ENCODE measurements at places on chromosomes 5 and 9. TPM values are rescaled to one million over a fixed set of nuclear protein-coding genes. Genes with fewer than 3 reads are reported as not detected.
A peak's percentile ranks its signal among the peaks of the same experiment; 100 is the strongest.

- no peak for DNase-seq
Observed at GRCh38 chr9:137516144-137516917, 33.9 kb downstream of the PNPLA7 start.

- DNase-seq: no peak
Observed at GRCh38 chr5:141383345-141383744, 803 bp downstream of the PCDHGA7 start.

- no peak for DNase-seq
Observed at GRCh38 chr5:141234109-141234667, 11.0 kb upstream of the PCDHB15 start.

- DNase-seq: peak; percentile 85
Observed at GRCh38 chr9:136545965-136546696, at the start of gene NOTCH1. Gene NOTCH1, minus strand, starts transcription at chr9:136546048. Its CDS starts 262 bp downstream, at chr9:136545786.

Gene RALGPS1
- total RNA-seq: 85.4 TPM

Gene PROB1
- total RNA-seq: 6.6 TPM

DNA sequence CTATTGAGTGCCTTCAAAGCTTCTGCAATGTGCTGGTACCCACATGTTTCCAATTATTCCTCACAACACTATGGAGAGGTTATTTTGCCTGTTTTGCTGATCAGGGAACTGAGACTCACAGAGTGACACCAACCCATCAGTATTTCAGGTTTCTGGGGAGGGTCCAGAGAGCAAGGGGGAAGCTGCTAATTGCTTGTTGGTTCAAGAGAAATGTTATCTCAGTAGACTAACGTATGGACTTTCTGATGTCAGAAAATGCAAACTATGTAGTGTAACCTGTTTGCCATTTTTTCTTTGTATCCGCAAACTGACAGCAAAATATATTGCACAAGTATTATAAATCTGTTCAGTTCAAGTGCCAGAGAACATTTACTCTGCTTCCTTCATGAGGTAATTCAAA lies 108.3 kb upstream of the MSX2 start:
- no peak for DNase-seq

DNA sequence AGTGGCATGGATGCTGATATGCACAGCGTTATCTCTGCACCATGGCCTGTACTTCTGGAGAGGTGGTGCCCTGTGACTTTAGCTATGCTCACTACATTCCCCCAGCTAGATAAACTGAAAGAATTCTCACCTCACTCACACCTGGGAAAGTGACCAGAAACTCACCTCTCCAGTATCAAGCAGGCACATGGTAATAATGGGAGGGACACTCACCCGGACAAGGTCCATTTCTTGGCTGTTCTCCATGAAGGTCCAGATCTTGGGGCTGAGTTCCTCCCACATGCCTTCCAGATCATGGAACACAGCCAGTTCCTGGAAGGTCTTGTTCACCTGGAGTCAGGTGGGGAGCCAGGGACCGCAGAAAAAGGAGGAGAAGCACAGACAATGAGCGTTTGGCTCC lies 72.8 kb downstream of the NIPSNAP3B start:
- no peak for DNase-seq

DNA sequence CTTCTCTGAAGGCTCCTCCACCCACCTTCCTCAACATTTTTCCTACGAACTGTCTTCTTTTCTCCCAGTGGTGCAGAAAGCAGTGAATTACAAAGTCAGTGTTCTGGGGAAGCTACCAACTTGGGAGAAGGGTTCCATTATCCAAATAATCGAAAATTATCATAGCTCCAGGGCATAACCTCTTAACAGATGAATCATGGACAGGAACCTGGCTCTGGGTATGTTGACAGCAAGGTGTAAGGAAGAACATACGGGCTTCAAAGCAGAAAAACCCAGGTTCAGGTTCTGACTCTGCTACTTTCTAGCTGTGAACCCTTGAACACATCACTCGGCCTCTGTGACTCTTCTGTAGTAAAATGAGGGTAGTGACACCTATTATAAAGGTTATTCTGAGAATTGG lies 351.3 kb downstream of the ENC1 start:
- DNase-seq: no peak

DNA sequence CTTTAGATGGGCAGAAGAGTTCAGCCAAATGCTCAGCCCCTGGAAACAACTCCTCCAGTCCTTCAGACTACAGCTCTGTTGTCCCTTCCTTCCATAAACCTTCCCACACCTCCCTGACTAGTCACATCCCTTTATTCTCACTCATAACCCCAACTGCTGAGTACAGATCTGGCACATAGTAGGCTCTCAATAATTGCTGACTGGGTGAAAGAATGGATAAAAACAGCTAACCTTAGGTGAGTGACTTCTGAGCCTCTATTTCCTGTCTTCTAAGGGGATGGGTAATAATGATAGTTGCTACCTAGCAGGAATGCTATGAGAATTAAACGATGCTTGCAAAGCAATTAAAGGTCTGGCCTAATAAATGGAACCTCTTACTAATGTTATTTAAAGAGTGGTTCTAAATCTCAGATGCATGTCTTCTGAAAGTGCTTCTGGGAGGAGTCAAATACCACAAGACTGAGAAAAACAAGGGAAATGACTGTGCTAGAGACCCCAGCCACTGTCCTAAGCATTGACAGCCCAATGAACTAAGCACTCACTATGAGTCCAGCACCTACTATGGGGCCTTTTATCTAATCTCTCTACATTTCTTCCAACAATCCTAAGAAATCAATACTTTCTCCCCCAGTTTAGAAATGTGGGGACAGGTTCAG lies 2.5 kb upstream of the NR6A1 start:
- no peak for DNase-seq

DNA sequence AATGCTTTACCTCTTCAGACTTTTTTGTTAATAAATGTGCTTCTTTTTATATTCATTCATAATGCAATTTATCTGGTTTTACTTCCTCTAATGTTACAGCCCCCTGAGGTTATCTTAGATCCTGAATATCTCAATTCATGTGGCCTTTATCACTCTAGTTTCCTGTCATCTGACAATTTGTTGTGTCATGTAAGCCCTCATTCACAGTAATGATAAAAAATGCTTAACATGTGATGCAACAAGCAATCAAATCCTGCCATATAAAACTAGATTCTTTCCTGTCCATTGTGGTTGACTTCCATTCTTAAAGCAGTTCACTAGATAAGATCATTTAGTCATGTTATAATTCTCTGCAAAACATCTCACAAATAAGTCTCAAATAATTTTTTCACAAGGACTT lies 991.2 kb upstream of the ACO1 start:
- DNase-seq: no peak

GRCh38 chr9:114030364-114030763 lies 47.7 kb downstream of the AMBP start:
- no peak for DNase-seq

- peak; percentile 19 for DNase-seq
Observed at GRCh38 chr5:141094481-141095262, at the start of gene PCDHB2. Gene PCDHB2, plus strand, starts transcription at chr5:141094615. Its CDS starts 176 bp downstream, at chr5:141094791.

DNA sequence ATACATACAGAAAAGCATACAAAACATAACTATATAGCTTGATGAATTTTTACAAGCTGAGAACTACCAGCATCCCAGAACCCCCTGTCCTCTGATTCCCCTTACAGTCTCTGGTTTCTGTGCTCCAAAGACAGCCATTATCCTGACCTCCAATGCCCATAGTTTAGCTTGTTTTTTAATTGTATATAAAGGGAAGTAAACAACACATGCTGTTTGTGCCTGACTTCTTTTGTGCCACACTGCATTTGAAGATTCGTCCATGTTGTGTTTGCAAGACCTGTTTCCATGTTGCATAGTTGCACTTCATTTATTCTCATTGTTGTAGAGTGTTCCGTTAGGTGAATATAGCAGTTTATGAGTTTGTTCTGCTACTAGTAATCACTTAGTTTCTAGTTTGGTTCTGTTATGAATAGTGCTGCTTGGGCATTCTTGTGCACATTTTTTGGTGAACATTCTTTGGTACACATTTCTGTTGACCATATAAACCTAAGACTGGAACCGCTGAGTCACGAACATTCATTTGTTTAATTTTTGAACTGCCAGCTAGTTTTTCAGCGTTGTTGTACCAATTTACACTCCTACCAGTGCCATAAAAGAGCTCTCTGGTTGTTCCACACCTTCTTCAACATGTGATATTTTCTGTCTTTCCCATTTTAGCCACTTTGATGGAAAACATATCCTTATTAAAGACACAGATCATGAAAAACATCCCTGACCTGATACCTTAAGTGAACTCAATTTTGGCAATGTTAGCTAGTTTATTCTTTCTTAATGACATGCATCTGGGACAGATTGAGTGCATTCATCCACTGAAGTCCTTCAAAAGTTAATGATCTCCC lies 78.1 kb upstream of the ANXA1 start:
- DNase-seq: no peak

Gene AFAP1L1
- total RNA-seq: 6.2 TPM

Gene C5orf52
- not detected for total RNA-seq

GRCh38 chr5:30001826-30002225 lies 1191.7 kb upstream of the CDH6 start:
- DNase-seq: no peak

GRCh38 chr9:128614728-128615127 lies 41.9 kb downstream of the DYNC2I2 start:
- no peak for DNase-seq

DNA sequence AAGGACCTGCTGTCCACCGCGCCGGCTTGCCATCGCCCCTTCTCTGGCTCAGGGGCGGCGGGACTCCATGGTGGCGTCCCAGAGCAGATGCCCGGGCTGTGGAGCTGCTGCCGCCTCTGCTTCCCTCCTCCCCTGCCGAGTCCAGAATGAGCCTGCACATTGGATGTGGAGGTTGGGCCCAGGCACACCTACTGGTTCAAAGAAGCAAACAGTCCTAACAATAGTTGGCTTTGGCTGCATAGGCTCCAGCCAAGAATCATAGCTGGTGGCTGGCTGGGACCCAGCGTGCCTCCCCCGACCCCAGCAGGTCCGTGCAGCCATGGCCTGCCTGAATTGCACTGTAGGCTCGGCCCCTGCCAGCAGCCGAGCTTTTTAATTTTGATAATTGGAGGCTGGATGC lies 25.8 kb downstream of the ADAMTSL2 start:
- no peak for DNase-seq

DNA sequence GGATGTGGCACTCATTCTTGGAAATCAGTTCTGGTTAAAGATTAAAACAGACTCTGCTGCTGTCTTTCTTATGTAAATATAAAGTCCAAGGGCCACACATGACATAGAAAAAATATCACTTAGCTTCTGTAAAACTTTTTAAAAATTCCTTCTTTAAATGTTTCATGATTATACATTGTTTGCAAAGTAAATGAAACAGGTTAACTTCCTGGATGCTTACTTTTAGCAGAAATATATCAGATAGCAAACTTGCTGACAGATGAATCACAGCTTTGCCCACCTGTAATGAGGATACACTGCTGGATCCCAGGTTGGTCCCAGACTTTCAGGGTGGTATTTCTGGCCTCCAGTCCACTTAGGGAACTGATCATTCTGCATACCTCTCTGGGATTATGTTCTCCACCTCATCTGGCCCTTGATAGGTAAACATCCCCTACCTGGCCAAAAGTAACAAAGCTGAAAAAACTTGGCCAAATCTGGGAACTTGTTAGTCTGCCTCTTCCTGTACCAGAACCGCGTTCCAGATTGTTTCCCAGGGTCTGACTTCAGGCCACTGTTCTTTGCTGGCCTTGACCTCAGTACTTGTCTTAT lies 340.5 kb downstream of the ADGRV1 start:
- DNase-seq: no peak

Gene NOXA1
- total RNA-seq: 17.1 TPM

- peak; percentile 98 for DNase-seq
Observed at GRCh38 chr9:127734747-127735529, at the start of gene TOR2A. Gene TOR2A, minus strand, starts transcription at chr9:127735294. Its CDS starts 24 bp downstream, at chr9:127735270.

DNA sequence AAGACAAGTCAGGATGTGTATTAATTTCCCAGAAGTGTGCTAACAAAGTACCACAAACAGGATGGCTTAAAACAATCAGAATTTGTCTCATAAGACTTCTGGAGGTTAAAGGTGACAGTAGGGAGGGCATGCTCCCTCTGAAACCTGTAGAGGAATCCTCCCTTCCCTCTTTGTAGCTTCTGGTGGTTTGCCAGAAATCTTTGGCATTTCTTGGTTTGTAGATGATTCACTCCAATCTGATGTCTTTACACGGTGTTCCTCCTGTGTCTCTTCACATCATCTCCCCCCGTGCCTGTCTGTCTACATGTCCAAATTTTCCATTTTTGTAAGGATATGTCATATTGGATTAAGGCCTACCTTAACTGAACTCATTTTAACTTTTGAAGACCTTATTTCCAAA lies 471.5 kb downstream of the ZNF608 start:
- no peak for DNase-seq

DNA sequence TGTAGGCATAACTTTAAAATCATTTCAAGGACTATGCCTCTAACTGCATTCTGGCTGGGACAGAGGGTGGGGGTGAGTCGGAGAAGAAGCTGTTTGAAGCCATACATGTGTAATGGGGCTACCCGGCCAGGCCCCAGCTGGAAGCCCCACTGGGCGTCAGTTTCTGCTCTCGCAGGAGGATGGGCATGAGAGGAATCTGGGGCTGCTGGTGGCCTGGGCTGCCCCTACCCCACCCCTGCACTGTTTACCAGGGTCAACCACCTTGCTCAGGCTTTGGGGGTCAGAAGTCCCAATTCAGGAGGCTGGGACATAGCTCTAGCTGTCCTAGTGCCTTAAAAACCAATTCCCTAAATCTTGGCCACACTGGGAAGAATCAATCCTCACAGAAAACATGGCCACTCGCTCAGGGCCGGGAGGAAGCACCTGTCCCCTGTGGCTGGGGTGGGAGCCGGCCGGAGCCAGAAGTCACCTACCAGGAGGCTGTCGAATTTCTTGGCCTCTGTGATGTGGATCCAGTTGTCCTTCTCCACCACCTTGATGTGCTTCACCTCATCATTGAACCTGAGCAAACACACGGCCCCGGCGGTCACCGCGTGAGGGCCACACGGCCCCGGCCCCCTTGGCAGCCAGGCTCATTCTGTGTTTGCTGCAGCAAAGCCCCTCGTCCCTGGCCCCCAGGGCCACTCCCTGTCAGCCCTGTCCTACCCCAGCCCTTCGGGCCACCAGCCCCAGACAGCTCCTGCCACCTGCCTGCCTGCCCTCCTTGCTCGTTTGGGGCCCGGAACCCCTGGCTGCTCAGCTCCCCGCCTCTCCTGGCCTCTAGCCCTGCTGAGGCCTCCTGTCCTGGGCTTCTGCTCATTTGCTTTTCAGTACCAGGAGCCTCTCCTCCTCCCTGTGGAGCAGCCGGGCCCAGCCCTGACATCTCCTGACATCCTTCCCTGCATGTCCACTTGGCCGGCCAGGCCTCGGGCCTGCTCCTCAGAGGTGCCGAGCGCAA lies 33.6 kb upstream of the SARDH start:
- DNase-seq: peak; percentile 19

- no peak for DNase-seq
Observed at GRCh38 chr5:100899675-100900074, 3.4 kb downstream of the ST8SIA4 start.

GRCh38 chr9:4011054-4011453 lies 288.8 kb downstream of the GLIS3 start:
- no peak for DNase-seq

- DNase-seq: no peak
Observed at GRCh38 chr9:17422994-17423680, 155.7 kb upstream of the SH3GL2 start.

- DNase-seq: no peak
Observed at GRCh38 chr5:120769312-120769872, 305.3 kb downstream of the PRR16 start.

Gene SYK
- 6.3 TPM for total RNA-seq

Data from dorsolateral prefrontal cortex (tissue), 122 donors.